Effector memory CD8-positive, alpha-beta T cell (primary cell): ENCODE measurements at places on chromosomes 11 and 22.

DNA sequence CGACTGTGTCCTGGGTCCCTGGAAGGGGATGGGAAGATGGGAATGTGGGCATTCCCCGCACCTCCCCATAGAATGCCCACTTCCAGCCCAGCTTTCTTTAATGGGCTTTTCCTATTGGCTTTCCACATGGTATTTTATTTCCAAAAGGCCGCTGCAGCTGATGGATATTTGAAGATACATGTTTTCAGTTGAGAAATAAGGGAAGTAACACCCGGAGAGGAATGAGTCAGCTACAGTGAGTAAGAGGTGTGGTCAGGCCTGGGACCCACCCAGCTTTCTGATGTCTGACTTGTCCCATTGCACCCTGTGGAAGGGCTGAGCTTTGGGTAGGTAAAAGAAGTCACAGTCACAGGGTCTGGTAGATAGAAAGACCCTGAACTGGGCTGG, 476.9 kb downstream of the MIAT start:
- no peak for DNase-seq

DNA sequence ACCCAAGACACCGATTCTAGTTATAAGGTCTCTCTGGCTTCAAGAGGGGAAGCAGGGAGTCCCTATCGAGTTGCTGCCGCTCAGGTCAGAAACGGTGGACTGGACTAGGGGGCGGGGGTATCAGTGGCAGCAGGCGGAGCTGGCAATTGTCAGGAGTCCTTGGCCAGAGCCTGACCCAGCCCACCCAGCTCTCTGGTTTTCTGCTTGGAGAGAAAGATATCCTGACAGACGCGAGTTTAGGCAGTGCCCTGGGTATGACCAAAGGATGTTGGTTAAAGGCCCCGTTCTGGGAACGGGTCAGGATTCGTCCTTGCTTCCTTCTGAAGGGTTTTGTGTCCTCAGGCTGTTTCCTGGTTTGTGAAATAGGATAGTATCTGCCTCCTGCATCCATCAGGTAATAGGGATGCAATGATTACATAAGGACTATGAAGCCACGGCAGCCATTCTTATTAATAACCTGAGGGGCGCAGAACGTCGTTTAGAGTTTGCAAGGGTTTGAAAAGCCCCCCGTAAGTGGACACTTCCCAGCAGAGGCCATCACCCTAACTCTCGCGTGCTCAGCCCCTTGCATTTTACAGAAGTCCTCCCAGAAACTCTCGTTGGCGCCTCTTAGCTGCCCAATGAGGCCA, 700 bp upstream of the DEPDC5 start:
- DNase-seq = no peak

DNA sequence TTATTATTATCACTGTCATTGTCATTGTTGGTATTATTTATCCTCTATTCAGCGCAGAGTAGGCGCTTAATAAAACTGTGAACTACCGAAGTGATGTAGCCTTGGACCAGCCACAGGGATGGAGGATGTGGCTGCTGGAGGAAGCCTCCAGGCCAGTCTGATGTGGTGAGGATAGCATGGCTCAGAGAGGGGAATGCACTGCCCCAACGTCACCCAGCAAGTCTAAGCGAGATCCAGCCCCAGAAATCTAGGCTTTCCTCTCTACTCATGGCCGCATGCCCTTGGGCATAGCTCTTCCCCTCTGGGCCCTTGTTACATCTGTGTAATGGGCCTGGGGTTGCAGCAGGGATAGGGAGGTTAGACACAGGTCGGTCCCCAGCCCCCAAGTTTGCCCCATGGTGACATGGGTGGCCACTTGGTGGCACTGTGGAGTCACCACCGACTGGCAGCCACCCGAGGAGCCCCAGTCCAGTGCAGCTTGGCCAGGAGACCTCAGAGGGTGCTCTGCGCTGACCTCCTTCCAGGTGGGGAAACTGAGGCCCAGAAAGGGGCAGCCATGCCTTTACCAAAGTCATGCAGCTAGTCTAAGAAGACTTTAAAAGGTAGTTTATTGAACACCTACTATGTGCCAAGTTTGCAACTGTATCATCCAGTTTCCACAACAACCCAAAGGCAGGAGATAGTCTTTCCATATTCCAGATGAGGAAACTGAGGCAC, 395.7 kb downstream of the MN1 start:
- DNase-seq = no peak

- no peak for DNase-seq
Observed at GRCh38 chr11:86099874-86100273, 31.0 kb upstream of the PICALM start.

DNA sequence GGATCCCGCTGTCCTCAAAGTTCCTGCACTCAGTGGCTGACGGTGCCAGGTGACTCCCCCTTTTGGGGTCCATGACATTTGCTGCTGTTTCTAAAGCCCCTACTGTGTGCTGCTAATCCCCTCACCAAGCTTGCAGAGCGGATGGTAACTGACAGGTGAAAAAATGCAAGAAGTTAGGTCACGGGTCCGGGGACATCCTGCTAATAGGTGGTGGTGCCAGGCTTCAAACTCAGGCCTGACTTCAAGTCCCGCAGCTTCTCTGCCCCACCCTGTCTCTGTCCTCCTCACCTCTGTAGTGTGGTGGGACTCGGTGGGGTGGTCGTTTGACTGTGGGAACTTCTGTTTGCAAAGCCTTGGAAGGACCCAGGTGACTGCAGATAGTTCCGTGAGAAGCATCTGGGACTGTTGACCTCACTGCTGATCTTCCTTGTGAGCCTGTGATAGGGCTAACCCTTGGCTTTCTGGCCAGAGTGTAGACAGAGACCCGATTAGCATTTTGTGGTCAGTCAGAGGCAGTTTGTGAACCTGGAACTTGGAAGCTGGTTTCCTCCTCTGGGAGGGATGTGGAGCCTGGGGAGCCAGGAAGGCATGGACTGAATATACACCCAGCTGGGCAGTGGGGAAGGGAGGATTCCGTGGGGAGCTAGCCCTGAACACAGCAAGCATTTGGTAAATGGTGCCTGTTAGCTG, 115.4 kb upstream of the OR4B1 start:
- DNase-seq = no peak
